NK-92 treated with Interleukin-12 subunit alpha and Interleukin-12 subunit beta, amount 100 ng/mL, for 24 hours (cell line): ENCODE measurements at places on chromosomes 6 and 20.

DNA sequence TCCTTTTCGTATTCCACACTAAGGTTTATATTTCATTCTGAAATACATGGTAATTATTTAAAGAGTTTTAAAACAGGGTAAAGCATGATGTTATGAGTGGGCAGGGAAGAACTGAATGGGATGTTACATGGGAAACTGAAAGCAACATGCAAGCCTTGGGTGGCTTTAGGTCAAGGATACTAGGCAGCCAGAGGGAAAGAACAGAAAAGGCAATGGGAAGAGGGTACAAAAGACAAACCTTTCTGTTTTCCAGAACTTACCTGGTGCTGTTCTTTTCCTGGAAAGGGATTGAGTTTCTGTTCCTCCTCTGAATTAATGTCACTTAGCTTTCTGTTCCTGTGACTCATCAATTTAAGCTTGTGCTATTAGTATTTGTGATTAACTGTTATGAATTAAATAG, 71.2 kb upstream of the SMIM8 start:
- DNase-seq, result no peak

DNA sequence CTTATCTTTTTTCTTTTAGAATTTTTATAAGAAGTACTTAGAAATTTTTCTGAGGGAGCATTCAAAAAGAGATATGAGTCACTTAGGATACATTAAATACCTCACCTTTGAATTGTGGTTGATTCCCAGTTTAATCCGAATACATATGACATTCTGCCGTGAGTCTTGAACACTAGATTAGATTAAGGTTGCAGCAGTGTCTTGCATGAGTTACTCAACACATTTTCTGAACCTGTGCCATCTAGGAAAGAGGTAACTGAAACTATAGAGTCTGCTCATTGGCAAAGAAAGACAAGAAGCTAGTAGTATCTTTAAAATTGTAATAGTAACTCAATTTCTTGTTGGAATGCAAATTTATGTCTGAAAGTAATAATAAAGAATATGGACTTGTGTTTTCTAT, 14.9 kb downstream of the PEX3 start:
- no peak for DNase-seq

- DNase-seq, result no peak
Measured at GRCh38 chr6:90251295-90251992, 45.2 kb downstream of the BACH2 start.

DNA sequence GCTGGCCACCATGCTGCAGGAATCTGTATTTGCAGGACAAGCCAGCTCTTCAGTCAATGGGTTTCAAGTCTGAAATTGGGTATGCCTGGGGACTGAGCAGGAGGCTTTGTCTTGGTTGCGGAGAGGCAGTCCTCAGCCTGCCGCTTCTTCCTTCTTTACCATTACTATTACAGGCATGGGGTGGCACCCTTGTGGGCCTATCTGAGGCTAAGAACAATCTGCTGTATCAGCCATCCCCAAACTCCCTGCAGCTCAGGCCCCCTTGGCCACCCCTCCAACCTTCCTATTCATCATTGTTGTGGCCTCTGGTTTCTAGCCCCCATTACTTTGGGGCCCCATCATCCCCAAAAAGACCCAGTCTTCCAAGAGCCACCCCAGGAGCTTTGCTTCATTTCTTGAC, 289.2 kb upstream of the FOXQ1 start:
- no peak for DNase-seq

GRCh38 chr20:845941-846893, 12.7 kb downstream of the FAM110A start:
- DNase-seq, result no peak

GRCh38 chr6:91781946-91782345, 1195.1 kb upstream of the MAP3K7 start:
- no peak for DNase-seq
